ENCODE measurements at places on chromosomes 6 and 20.

GRCh38 chr20:12837646-12838045 is 171.1 kb upstream of the SPTLC3 start:
- DNase-seq: no peak

DNA sequence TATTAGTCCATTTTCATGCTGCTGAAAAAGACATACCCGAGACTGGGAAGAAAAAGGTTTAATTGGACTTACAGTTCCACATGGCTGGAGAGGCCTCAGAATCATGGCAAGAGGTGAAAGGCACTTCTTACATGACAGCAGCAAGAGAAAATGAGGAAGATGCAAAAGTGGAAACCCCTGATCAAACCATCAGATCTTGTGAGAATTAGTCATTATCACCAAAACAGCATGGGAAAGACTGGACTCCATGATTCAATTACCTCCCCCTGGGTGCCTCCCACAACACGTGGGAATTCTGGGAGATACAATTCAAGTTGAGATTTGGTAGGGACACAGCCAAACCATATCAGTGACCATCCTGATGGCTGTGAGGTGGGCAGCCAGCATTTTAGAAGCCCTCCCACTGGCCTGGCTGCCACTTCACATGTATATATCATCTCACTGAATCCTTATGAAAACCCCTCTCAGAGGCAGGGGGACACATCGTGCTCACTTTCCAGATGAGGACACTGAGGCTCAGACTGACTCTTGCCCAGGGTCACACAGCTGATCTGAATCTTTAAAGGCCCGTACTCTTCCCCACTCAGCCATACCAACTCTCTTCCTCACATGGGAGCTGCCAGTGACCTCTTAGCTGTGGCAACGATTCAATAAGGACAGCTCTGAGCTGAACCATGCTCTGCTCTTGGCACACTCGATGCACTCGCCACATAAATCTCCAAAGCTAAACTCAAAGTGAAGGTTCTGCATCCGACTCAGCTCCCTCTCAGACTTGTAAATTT is 25.7 kb downstream of the BMP7 start:
- DNase-seq: no peak

- no peak for DNase-seq
Observed at GRCh38 chr6:125612345-125612846, 137.0 kb upstream of the HEY2 start.

GRCh38 chr6:140548366-140548765 is 1173.9 kb upstream of the CITED2 start:
- no peak for DNase-seq
